Retina (tissue), 1 donor: ENCODE measurements at places on chromosomes 2 and 18.
A peak's percentile ranks its signal among the peaks of the same experiment; 100 is the strongest.

- peak; percentile 16 for DNase-seq
Measured at GRCh38 chr2:134173338-134174016, 80.4 kb upstream of the MGAT5 start.

DNA sequence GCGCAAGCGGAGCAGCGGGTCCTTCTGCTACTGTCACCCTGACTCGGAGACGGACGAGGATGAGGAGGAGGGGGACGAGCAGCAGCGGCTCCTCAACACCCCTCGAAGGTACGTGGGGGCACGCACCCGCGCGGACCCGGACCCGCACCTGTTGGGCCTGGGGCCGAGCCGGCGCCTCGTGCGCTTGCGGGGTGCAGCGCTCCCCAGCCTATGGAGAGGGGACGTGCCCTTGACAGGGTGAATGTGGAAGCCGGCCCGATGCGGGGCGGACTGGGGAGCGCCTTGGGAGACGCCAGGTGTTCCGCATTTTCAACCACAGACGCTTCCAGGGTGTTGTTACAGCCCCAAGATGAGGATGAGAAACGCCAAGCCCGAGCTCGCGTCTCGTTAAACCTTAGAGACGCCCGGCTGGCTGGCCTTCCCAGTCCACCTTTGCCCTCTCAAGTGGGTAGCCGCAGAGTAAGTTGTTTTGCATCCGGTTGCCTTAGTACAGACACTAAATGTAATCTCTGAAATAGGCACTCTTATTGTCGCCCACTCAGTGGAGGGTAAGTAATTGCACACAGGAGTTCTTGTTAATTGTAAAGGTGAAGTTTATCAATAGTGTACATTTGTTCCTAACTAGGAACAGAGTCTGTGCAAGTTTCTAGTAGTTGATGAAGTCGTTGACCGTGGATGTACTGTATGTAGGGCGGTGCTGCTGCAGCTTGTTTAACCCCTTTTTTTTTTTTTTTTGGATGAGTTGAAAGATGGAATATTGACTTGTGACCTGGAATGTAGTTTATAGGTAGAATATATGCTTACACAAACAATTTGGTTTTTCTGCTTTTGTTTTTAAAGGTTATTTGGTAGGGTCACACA lies 815 bp downstream of the GMCL1 start:
- DNase-seq: no peak

- no peak for DNase-seq
Measured at GRCh38 chr2:218727502-218728165, 17.0 kb downstream of the TTLL4 start.

- no peak for DNase-seq
Measured at GRCh38 chr2:98708396-98709186, 22.3 kb downstream of the MGAT4A start.

GRCh38 chr2:98452396-98453027 lies 7.9 kb downstream of the INPP4A start:
- DNase-seq: no peak

GRCh38 chr2:120320318-120320851 lies 25.6 kb upstream of the INHBB start:
- no peak for DNase-seq

DNA sequence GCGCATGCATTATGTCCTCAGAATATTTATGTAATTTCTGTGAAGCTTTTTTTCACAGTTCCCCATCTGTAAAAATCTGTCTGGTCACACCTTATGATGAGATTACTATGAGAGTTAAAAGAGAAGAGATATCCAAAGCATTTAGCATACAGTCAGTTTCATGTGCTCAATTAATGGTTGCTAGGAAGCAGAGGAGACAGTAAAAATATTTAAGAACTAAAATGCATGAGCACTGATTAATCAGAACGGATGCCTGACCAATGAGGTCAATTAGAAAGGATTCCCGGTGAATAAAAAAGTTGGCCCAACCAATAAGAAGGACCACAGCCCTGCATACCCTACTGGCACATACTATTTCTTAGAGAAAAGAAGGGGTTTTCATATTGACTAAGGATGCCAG lies 12.0 kb upstream of the CRIM1 start:
- no peak for DNase-seq

DNA sequence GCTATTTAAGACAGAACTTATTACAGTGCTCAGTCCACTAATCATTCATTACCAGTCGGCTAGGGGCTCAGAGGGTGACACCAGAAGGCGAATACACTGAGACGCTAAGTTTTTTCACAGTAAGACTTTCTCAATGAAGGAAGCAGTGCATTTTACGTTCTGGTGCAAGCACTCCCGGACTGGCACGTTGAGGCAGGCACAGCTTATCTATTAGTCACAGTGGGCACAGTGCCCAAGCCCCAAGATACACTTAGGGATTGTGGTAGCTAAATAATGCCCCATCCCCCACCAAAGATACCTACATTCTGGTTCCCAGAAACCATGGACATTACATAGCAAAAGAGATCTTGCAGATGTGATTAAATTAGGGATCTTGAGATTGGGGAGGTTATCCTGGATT lies 32.6 kb upstream of the BCL11A start:
- DNase-seq: no peak

GRCh38 chr2:191578031-191578430 lies 99.9 kb upstream of the NABP1 start:
- no peak for DNase-seq

GRCh38 chr2:205695460-205695991 lies 13.2 kb downstream of the NRP2 start:
- peak; percentile 8 for DNase-seq

GRCh38 chr2:150610670-150611279 lies 123.3 kb upstream of the RND3 start:
- no peak for DNase-seq

DNA sequence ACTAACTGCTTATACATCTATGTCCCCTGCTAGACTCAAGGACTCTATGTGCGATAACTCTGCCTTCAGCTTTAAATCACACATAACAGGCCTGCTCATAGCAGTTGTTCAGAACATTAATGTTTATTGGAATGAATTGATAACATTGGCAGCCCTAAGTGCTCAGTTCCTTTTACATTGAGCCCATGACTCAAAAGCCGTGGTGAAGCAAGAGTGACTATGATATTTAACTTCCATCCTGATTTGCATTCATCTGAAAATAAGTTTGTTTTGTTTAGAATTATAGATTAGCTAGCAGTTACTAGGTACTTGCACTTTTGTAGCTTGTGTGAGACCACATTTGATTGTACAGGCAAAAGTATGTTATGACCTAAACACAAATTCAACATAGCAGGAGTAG lies 14.3 kb downstream of the SERPINB10 start:
- no peak for DNase-seq

DNA sequence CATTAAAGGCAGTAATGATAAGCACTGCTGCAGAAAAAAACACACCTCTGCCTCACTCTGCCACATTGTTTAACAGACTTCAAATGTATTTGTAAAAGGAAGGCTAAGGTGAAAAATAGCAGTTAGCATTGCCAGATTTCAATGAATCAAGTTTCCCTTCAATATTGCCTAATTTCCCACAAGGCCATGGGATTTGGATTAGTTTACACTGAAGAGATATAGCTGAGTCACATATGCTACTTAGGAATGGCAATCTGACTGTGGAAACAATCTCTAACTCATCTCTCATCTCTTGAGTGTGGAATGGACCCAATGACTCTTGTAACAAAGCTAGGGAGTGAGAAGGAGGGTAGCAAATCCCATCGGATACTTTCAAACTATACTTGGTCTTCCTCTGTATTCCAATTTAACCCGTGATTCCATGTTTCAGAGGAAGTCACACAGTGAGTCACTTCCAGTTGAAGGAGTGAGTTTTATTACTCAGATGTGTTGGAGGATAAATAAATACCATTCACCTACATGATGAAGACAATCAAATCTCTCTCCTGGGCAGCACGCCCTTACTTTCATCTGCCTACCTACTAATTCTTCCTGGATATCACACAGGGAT lies 5.1 kb downstream of the B4GALT6 start:
- DNase-seq: no peak

DNA sequence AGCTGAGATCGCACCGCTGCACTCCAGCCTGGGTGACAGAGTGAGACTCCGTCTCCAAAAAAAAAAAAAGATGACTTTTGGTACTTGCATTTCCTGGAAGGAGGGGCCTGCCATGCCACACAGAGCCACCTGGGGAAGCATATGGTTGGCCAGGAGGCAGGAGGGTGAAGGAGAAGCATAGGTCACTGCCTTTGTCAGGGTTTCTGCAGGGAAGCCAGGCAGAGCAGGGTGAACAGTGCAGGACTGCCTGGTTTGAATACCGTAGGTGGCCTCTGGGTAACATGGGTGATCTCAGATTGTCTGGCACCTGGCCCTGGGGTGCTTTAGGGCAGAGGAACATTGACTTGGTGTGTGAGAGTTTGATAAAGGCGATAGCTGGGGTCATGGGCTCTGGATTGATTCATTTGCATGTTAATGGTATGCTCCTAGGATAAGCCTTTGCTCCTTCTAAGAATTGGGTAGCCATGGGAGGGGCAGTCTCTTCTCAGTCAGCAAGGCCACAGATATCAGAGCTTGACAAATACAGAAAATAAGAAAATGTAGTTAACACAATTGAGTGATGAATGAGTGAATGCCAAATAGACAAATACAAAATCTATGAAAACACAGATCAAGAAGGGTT lies 124.0 kb upstream of the SEC11C start:
- no peak for DNase-seq

DNA sequence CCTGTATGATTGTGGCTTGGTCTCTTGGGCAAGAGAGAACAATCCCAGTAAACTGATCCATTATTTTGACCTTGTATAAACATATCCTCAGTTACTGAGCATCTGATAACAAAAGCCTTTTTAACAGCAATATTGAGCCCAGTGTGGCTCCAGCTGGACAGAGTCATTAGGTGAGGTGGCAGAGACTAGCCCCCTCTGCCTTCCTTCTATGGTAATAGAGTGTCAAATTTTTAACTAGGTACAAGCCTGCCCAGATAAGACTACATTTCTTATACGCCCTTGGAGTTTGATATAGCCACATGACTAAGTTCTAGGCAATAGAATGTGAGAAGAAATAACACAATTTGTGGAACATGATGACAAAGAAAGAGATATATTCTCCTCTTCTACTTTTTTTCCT lies 56.2 kb downstream of the HNMT start:
- no peak for DNase-seq

DNA sequence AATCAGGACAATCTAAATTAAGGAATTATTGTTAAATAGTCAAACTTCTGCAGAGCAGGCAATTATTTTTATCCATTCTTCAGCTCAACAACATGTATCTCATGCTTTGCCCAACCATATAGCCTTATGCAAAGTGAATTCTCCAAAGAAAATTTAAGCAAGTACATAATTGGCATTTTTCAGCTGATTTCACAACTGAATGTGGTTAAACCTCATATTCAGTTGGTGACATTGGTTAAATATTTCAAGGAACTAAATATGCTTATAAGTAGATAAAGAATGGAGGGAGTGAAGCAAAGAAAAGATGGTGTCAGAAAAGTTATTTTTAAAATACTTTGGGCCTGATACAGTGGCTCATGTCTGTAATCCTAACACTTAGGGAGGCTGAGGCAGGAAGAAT lies 816.2 kb downstream of the NRXN1 start:
- DNase-seq: no peak

GRCh38 chr2:62076980-62077638 lies 118.8 kb upstream of the B3GNT2 start:
- no peak for DNase-seq

DNA sequence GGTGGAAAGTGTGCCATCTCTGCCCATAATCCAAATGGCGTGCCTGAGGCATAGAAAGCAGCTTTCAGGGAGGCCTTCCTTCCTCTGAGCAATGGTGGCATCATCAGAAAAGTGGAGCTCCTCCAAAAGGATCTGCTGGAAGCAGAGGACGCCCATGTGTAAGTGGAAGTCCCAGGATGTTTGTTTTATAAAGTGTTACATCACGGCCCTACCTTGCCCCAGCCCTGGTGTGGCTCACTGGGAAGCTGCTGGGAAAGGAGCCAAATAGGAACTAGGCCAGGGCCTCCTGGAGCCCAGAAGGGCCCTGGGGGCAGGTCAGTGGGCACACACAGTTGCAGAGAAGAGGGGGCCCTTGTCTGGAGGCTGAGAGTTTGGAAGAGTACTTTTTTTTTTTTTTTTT lies 4.2 kb upstream of the ODC1 start:
- DNase-seq: no peak

DNA sequence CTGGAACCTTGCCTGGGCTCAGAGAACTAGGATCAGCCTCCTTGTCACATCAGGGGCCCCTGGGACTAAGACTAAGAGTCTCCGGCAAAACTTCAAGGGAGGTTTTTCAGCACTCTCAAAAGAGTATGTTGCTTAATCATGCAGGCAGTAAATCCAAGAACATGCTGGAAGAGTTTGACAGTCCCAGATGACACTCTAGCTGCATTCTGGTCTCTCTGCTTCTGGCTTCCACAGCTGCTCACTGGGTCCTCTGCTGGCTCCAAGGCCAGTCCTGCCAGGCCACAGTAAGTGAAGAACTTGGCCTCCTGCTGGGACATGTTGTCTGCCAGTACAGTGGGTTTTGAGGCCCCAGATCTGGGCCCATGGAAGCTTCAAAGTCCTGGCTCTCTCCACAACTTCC lies 45.2 kb upstream of the IL1RL1 start:
- no peak for DNase-seq

GRCh38 chr18:54032412-54032811 lies 192.1 kb downstream of the MBD2 start:
- no peak for DNase-seq

- DNase-seq: no peak
Measured at GRCh38 chr2:237434866-237435311, 20.9 kb upstream of the COL6A3 start.

DNA sequence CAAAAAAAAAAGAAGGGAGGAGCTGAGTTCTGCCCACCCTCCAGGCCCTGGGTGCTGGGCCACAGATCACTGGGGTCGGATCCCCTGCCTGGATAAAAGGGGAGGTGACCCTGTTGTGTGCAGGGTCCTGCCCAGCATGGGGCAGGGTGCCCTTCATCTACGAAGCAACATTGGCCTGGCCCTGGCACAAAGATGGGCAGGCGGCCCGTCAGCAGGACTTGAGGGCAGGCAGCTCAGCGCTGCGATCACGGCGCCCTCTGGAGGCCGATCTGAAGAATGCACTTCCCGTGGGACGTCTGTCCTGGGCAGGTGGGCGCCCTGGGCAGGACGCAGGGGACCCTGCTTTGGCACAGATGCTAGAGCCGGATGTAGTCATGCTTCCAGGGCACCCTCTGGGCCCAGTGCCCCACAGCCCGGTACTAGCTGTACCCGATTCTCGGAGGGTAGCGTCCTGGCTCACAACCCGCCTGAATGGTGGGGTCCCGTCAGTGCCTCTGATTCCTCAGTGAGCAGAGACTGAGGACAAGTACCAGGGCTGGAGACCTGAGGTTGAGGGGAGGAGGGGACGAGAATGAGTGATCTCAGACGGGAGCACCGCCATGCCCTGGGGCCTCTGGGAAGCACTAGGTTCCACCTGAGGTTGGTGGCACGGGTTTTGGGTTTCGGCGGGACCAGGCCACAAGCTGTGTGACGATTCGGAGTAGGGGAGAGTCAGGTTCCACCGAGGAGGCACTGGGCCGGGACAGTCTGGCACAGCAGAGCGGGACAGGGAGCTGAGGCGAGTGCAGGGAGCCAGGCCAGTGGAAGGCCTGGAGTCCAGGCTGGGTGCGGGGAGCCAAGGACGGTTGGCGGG lies 18.0 kb downstream of the ARID5A start:
- DNase-seq: peak; percentile 83

- DNase-seq: no peak
Measured at GRCh38 chr2:225011585-225011984, 30.7 kb downstream of the DOCK10 start.

- DNase-seq: no peak
Measured at GRCh38 chr2:142536492-142536891, 341.0 kb upstream of the KYNU start.

GRCh38 chr2:112811841-112812306 lies 24.7 kb downstream of the IL1B start:
- DNase-seq: no peak
